Thoracic aorta (tissue), 2 donors: ENCODE measurements at places on chromosomes 13 and 19. TPM values are rescaled to one million over a fixed set of nuclear protein-coding genes. Genes with fewer than 3 reads are reported as not detected.

Gene FXYD7
- not detected for total RNA-seq

Gene BRCA2
- total RNA-seq, result 1.5 TPM

Gene ACTN4
- total RNA-seq, result 668 TPM

Gene MBD3L2
- total RNA-seq, result not detected

Gene HSH2D
- 2.2 TPM for total RNA-seq

Gene SBK2
- total RNA-seq, result not detected

Gene GJA3
- not detected for total RNA-seq

Gene LRRC8E
- total RNA-seq, result 0.14 TPM

Gene RAX2
- not detected for total RNA-seq

Gene WDR88
- total RNA-seq, result not detected

Gene RSPH6A
- not detected for total RNA-seq

Gene CEACAM5
- not detected for total RNA-seq

Gene COL5A3
- 14.3 TPM for total RNA-seq

Gene FBXO17
- 29.6 TPM for total RNA-seq

Gene PRX
- total RNA-seq, result 7.3 TPM

Gene ZNF540
- total RNA-seq, result 18.3 TPM

Gene NRTN
- total RNA-seq, result not detected

Gene FCER2
- total RNA-seq, result 1.5 TPM

Gene NECTIN2
- 84.3 TPM for total RNA-seq

Gene BRME1
- not detected for total RNA-seq

Gene DCT
- not detected for total RNA-seq

Gene LIM2
- total RNA-seq, result not detected

Gene CEACAM4
- total RNA-seq, result not detected

Gene KLK1
- total RNA-seq, result not detected

Gene PDE4C
- total RNA-seq, result 0.41 TPM

Gene PCSK4
- total RNA-seq, result 0.56 TPM

Gene ZNF285
- 0.27 TPM for total RNA-seq

Gene FCGBP
- total RNA-seq, result 120 TPM

Gene MAST3
- 18.7 TPM for total RNA-seq

Gene ATP8A2
- total RNA-seq, result 1.6 TPM

Gene OSCAR
- 8.0 TPM for total RNA-seq

Gene FAM124A
- total RNA-seq, result 13.7 TPM

Gene NCCRP1
- total RNA-seq, result not detected

Gene COX7A1
- 41.0 TPM for total RNA-seq

Gene CYP4F8
- not detected for total RNA-seq

Gene COG3
- 36.3 TPM for total RNA-seq

Gene SSC5D
- total RNA-seq, result 4.3 TPM

Gene STARD13
- total RNA-seq, result 47.1 TPM

Gene HSPB6
- 78.6 TPM for total RNA-seq

Gene CNMD
- not detected for total RNA-seq

Gene IL11
- total RNA-seq, result 0.92 TPM

Gene KLK3
- total RNA-seq, result not detected

Gene ZNF737
- 17.6 TPM for total RNA-seq

Gene OR10H3
- total RNA-seq, result not detected

Gene ELSPBP1
- not detected for total RNA-seq

Gene MEF2B
- total RNA-seq, result 1.5 TPM

Gene JSRP1
- total RNA-seq, result not detected

Gene POU2F2
- 0.85 TPM for total RNA-seq

Gene ZNF560
- total RNA-seq, result not detected

Gene ACP7
- total RNA-seq, result not detected

Gene SHANK1
- 1.6 TPM for total RNA-seq

Gene ZNF83
- total RNA-seq, result 70.0 TPM

Gene SERPINE3
- 0.68 TPM for total RNA-seq

Gene BICRA
- 18.4 TPM for total RNA-seq
